Activated T-helper 1 cell treated with anti-CD3 and anti-CD28 coated beads, Interleukin-12 subunit alpha, Interleukin-12 subunit beta, Interleukin-2, Interleukin-4 antibody, amounts not matched to agents 30 ng/mL and 10 ng/mL and 1 ng/mL, durations not matched to agents 14 hours and 24 hours and 36 hours (primary cell): ENCODE measurements at places on chromosomes 7 and 10.

DNA sequence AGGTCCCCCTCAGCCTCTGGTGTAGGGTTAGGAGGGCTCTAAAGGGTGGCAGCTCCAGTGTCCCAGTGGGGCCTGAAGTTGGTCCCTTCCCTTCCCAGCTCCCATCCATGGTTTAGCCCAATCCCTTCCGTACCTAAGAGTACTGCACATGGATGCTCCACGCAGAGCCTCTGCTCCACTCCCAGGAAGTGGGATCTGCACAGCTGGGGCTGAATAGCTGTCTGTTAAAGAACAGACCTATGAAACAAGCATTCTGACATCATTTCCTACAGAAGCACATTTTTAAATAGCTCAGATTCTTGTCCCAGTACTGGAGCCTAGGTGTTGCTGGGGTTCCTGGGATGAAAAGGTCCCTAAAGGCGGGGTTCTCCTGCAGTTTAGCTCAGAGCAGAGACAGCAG, 135.9 kb downstream of the ZMYND11 start:
- no peaks in the 10 kb centered on the region for H3K36me3 ChIP-seq
- H3K4me3 ChIP-seq, result no peak overlapping the region
- H3K4me1 ChIP-seq, result no peaks in the 10 kb centered on the region
- no peak for DNase-seq
- H3K27me3 ChIP-seq, result peaks cover 4% of the 10 kb centered on the region

- no peaks in the 10 kb centered on the region for H3K4me1 ChIP-seq
- no peaks in the 10 kb centered on the region for H3K36me3 ChIP-seq
- H3K27ac ChIP-seq, result no peak overlapping the region
- DNase-seq, result peak; percentile 7
- H3K4me3 ChIP-seq, result no peak overlapping the region
Observed at GRCh38 chr10:116765648-116766081, 23.3 kb upstream of the HSPA12A start.

GRCh38 chr10:209357-209756, 74.1 kb downstream of the ZMYND11 start:
- no peak overlapping the region for H3K4me3 ChIP-seq
- H3K4me1 ChIP-seq, result peaks cover 3% of the 10 kb centered on the region
- no peaks in the 10 kb centered on the region for H3K27me3 ChIP-seq
- peaks cover 15% of the 10 kb centered on the region for H3K36me3 ChIP-seq

DNA sequence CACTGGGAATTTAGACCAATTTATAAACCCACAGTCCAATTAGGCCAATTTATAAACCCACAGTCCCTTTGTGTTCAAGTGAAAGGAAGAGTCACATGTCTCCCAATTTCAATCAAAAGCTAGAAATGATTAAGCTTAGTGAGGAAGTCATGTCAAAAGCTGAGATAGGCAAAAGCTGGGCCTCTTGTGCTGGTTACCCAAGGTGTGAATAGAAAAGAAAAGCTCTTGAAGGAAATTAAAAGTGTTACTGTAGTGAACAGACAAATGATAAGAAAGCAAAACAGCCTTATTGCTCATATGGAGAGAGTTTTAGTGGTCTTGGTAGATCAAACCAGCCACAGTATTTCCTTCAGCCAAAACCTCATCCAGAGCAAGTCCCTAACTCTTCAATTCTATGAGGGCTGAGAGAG, 245.0 kb downstream of the HDAC9 start:
- no peaks in the 10 kb centered on the region for H3K27me3 ChIP-seq
- no peak overlapping the region for H3K4me3 ChIP-seq
- H3K36me3 ChIP-seq, result peaks cover 1% of the 10 kb centered on the region
- peak overlapping the region; percentile 9 for H3K27ac ChIP-seq

GRCh38 chr7:132654150-132654549, 77.9 kb upstream of the PLXNA4 start:
- H3K4me1 ChIP-seq, result peaks cover 39% of the 10 kb centered on the region
- H3K36me3 ChIP-seq, result peaks cover 7% of the 10 kb centered on the region
- H3K27ac ChIP-seq, result peak overlapping the region; percentile 75
- no peak for DNase-seq
- peak overlapping the region; percentile 45 for H3K4me3 ChIP-seq
